Right cardiac atrium (tissue), 5 donors: ENCODE measurements at places on chromosomes 13 and 19.
A peak's percentile ranks its signal among the peaks of the same experiment; 100 is the strongest.

DNA sequence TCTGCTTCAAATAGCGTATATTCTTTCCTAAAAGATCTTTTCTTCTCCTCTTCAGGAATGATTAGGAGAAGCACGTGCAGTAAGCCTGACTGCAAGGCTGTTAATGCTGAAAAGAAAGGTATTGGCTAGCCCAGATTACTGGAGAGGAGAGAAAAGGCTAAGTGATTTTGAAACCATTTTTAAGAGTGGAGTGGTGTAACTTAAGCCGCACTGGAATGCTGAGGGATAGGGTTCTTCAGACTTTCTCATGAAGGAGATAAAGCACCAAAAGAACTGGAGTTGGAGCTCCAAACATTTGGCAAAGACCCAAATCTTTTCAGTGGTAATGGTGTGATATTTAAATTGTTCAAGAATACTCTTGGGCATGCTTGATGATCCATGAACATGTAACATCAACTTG, 388.3 kb downstream of the COG6 start:
- DNase-seq = no peak

GRCh38 chr19:12984143-12984627, 11.1 kb upstream of the NFIX start:
- DNase-seq = no peak

DNA sequence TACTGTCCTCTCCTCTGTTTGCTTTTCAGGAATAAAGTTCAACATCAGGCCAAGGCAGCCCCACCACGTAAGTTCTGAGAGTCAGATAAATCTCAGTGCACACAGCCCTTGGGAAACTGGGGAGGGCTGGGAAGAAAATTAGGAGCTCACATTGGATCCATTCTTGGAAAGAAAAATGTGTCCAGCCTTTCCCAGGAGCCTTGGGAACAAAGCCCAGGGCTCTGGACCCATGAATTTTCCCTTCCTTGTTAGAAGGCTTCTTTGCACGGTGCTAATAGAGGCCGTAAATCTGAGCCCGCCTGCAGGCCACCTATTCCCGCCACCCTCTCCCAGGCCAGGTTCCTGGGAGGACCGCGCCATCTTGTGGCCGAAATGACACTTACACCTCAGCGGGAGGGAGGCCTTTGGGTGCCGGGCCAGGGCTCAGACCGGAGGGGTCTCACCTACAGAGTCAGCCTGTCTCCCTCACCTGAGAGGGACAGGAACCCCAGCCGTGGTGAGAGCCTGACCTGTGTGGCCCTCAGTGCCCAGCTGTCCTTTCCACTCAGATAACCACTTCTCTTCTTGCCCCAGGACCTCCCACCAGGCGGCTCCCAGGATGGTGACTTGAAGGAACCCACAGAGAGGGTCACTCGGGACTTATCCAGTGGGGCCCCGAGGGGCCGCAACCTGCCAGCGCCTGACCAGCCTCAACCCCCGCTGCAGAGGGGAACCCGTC, 25.1 kb upstream of the KCTD15 start:
- DNase-seq = peak; percentile 87

DNA sequence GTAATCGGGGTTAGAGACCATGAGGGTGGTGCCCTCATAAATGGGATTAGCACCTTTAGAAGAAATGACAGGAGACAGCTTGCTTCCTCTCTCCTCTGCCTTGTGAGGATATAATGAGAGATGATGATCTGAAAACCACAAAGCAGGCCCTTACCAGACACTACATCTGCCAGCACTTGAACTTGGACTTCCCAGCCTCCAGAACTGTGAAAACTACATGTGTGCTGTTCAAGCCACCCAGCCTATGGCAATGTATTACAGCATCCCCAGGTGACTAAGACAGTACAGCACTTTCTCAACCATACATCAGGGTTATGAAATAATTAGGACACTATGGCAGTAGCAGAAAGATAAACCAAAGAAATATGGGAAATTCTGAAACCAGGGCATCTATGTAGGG, 7.4 kb downstream of the ZNF564 start:
- no peak for DNase-seq

- no peak for DNase-seq
Observed at GRCh38 chr19:10567656-10568055, 1.1 kb downstream of the CDKN2D start.

DNA sequence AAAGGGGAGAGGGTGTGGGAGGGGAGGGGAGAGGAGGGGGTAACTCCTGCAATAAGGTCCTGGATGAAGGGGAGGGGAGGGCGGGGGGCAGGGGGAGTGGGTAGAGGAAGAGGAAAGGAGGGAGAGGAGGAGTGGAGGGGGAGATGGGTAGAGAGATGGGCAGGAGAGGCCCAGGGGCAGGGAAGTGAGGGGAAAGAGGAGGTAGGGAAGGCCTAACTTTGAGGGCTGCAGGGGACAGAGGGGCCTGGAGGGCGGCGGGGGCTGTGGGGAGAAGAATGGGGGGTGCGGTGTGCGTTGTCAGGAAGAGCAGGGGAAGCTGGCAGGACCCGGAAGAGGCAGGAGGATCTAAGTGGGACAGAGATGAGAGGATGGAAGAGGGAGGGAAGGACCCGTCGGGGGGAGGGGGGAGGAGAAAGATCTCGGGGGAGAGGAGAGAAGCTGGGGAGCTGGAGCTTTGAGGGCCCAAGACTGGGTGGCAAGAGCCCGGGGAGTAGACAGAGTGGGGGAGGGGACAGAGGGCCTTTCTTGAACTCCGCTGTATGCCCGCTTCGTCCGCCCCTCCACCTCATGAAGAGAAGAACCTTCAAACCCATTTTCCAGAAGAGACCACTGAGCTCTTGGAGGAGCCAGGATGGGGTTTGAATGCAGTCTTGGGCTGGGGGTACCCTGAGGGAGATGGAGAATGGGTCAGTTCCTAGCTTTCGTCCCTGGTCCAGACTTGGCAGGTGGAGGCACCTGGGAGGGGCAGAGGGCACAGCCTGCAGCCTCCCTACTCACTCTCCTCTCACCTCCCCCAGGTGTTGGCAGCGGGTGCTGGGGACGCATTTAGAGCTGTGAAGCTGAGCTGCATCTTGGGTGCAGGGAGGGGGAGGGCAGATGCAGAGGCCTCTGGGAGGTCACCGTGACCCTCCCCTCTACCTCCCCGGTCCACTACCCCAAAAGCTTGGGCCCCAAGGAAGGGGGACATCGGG, 778 bp upstream of the LRRC4B start:
- DNase-seq = no peak

- DNase-seq = no peak
Observed at GRCh38 chr19:4130744-4131438, 7.0 kb upstream of the MAP2K2 start.

GRCh38 chr13:98826146-98826545, 73.7 kb upstream of the SLC15A1 start:
- DNase-seq = no peak

GRCh38 chr13:29844441-29844840, 6.0 kb downstream of the UBL3 start:
- no peak for DNase-seq

- DNase-seq = no peak
Observed at GRCh38 chr13:106636492-106636891, 68.6 kb upstream of the ARGLU1 start.

DNA sequence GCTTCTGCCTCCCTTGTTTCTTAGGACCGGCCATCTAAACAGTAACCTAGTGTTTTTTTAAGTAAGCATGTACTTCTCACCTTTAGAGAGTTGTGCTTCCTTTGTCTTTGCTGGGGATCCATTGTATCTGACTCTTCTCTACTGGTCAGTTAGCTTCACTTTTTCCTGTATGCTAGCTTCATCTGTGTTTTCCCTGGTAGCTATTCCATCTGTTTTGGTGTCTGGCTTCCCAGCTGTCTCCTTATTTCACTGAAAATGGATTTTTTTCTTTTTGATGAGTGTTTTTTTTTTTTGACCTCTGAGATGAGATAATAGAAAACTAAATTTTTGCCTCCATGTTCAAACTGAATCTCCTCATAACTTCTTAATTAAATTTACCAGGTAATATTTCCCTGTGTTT, 637.0 kb upstream of the SLC10A2 start:
- DNase-seq = no peak

DNA sequence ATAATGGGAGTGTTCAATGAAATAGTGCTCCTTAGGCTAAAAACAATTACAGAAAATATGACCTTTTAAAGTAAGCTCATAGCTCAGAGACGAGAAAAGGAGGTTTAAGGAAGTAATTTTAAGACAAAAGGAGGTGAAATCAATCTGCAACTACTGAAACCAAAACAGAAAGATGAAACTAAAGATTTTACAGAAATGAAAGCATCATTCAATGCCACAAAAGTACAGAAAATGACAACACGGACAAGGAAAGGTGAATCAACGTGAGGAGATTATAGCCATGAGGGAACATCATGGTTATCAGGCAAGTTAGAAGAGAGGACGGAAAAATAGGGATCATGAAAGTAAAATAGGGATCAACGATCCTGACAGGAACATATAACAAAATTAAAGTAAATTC, 745.2 kb downstream of the PCDH17 start:
- DNase-seq = no peak

- DNase-seq = no peak
Observed at GRCh38 chr19:34493649-34494044, 12.1 kb downstream of the WTIP start.

- peak; percentile 99 for DNase-seq
Observed at GRCh38 chr19:18636183-18636968, 452 bp upstream of the KLHL26 start.

DNA sequence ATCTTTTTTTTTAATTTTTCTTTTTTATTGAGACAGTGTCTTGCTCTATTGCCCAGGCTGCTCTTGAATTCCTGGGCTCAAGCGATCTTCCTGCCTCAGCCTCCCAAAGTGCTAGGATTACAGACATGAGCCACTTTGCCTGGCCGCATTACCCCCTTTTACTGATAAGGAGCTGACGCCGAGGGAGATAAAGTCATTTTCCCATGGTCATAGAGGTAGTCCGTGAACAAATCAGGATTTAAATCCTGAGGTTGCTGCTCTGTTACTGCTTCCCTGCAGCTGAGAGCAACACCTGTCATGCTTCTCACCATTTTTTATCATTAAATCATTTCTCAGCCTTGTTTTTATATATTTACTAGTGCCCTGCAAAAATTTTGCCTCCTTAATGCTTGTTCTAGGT, 7.4 kb downstream of the CYSLTR2 start:
- no peak for DNase-seq

GRCh38 chr13:41780715-41781706, 179.9 kb downstream of the VWA8 start:
- DNase-seq = no peak

GRCh38 chr13:59843040-59843439, 320.7 kb downstream of the DIAPH3 start:
- DNase-seq = no peak

DNA sequence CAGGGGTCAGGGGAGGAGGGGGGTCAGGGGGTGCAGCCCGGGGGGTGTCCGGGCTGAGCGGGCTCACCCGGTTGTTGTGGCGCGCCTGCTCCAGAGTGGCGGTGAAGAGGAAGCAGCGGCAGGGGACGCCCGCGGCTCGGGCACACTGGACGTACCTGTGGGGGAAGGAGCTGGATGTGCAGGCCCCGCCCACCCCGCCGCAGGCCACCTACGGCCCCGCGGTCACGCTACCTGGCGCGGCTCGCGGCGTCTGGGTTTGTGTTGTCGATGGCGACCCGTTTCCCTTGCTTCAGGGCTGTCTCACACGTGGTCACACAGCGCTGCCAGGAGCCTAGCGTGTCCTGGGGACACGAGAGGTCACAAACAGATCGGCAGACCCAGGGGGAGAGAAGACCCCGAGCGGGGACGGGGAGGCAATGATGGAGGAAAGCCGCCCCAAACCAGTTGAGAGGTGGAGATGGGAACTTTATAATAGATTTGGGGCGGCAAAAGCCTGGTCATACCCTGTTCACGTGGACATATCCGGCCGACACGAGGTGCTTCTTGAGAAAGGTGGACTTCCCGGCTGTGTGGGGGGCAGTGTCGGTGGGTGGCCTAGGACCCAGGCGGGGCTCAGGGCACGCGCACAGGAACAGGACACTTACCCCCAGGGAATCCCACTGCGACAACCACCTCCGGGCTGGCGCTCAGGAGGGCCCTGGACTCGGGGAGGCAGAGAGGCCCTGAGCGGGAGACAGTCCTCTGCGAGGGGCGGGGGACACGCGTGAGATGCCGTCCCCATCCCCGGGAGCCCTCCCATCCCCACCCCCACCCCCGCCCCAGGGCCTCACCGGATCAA, 5.6 kb downstream of the PNKP start:
- peak; percentile 14 for DNase-seq

- DNase-seq = peak; percentile 32
Observed at GRCh38 chr13:102846261-102847015, 606 bp downstream of the ERCC5 start.

- DNase-seq = no peak
Observed at GRCh38 chr13:108919036-108919907, 289.9 kb downstream of the MYO16 start.

DNA sequence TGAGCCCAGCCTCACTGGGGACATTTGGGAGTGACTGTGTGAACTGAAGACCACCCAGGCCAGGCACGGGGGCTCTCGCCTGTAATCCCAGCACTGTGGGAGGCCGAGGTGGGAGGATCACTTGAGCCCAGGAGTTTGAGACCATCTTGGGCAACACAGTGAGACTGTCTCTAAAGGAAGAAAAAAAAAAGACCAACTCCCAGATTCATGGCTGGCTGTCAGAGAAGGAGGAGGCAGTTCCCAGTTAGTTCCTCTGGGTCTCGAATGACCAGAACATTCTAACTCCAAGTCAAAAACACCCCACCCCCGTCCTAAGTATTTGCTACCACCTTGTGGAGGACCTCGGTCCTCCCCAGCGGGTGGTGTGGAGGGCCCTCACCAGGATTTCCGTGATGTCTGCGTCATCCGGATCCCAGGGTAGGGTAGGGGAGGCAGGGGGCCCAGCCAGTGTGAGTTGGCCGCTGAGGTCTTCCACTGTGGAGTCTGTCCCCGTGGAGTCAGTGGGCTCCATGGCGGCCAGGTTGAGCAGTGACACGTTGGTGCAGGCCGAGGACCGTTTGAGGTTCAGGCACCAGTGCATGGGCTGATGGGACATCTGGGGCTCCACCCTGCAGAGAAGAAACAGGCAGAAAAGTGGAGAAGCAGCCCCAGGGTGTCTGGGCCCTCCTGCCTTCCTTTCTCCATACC, 1.3 kb downstream of the TSKS start:
- peak; percentile 78 for DNase-seq

DNA sequence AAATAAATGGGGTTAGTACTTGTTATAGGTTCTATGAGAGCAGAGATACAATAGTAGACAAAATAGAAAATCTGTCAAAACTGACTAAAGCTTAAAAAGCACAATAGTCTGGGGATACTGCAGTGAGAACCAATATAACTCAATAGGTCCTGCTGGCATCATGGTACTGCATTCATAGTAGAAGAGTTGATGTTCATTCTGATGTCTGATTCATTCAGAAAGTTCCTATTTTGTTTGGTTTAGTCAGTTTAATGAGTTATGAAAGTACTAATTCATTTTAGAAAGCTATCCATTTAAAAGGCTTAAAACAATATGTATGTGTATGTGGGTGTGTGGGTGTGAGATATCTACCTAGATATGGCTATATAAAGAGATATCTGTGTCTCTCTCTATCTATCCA, 152.8 kb downstream of the LHFPL6 start:
- no peak for DNase-seq

GRCh38 chr13:50941146-50941545, 31.6 kb downstream of the RNASEH2B start:
- DNase-seq = no peak
